Chondrocyte (in vitro differentiated cells): ENCODE measurements at places on chromosomes 2 and 18.

GRCh38 chr2:37375741-37376288 is 31.4 kb downstream of the QPCT start:
- no peak for DNase-seq

- DNase-seq: no peak
Observed at GRCh38 chr2:204199357-204199756, 262.8 kb downstream of the ICOS start.

- peak; percentile 74 for DNase-seq
Observed at GRCh38 chr2:120852200-120852815, 116.6 kb downstream of the GLI2 start.

DNA sequence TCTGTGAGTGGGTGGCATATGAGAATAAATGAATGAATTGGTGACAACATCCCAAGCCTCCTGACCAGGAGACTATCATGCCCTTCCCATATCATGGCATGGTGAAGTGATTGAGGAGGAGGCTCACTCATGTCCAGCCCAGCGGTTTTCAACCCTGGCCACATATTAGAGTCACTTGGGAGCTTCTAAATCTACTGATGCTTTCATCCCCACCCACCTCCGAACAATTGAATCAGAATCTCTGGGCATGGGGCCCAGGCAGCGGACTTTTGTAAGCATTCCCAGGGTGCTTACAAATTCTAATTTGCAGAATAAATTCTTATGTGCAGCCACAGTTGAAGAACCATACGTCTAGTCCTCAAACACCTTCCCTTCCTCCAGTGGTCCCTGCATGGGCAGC is 81.7 kb upstream of the SEC11C start:
- no peak for DNase-seq

GRCh38 chr2:52222128-52222527 is 1190.2 kb upstream of the NRXN1 start:
- no peak for DNase-seq

- DNase-seq: no peak
Observed at GRCh38 chr2:190365499-190366204, 22.3 kb downstream of the INPP1 start.

- no peak for DNase-seq
Observed at GRCh38 chr2:164662066-164662465, 40.8 kb upstream of the GRB14 start.

GRCh38 chr2:209601497-209601896 is 170.1 kb upstream of the UNC80 start:
- no peak for DNase-seq

- no peak for DNase-seq
Observed at GRCh38 chr18:44579028-44579702, 101.5 kb upstream of the SETBP1 start.
